ENCODE measurements at places on chromosomes 3 and 15. TPM values are rescaled to one million over a fixed set of nuclear protein-coding genes. Genes with fewer than 3 reads are reported as not detected.

DNA sequence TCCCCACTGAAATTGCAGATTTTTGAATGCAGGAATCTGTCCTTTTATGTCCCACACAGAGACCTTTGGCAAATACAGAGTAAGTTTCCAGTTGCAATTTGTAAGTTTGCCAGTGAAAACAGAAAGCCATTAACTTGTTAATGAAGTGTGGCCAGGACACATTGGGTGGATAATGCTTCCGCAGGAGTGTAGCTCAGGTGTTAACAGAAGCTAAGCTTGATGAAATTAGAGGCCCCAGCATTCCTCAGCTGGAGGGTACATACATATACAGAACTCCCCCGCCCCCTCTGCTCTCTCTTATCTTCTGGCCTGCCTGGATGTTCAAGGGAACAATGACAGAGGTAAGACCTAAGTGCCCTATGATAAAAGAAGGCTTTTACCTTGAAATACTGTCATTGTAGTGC is 8.1 kb upstream of the LRRC2 start:
- no peak for DNase-seq

Gene ADAMTS17
- total RNA-seq, result 10.7 TPM

- DNase-seq, result no peak
Measured at GRCh38 chr3:23175341-23176083, 27.6 kb upstream of the UBE2E2 start.

GRCh38 chr3:40185029-40185695 is 124.3 kb upstream of the EIF1B start:
- DNase-seq, result no peak

DNA sequence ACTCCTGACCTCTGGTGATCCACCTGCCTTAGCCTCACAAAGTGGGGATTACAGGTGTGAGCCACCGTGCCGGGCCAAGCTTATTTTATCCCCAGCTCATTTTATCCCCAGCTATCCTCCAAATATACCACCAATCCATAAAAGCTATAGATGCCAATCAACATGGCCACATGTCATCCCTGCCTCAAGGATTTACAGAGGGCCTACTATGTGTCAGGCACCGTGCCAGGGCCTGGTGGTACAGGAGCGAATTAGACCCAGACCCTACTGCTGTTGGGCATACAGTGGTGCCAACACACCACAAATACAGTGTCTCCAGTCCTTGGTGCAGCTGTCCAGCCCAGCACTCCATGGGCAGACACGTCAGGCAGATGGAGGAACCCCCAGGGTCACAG is 73.4 kb downstream of the SCN5A start:
- no peak for DNase-seq

GRCh38 chr15:69482686-69483256 is 30.2 kb downstream of the RPLP1 start:
- DNase-seq, result no peak

DNA sequence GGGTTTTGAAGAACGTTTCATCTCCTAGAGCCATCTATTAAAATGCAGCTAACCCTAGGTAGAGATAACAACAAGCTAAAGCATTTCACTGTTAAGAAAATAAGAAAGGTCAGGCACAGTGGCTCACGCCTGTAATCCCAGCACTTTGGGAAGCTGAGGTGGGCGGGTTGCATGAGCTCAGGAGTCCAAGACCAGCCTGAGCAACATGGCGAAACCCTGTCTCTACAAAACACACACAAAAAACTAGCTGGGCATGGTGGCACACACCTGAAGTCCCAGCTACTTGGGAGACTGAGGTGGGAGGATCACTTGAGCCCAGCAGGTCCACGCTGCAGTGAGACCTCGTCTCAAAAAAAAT is 5.4 kb upstream of the TBC1D5 start:
- DNase-seq, result no peak

GRCh38 chr3:80451393-80451792 is 683.6 kb upstream of the ROBO1 start:
- DNase-seq, result no peak

- no peak for DNase-seq
Measured at GRCh38 chr3:180000500-180000899, 36.2 kb downstream of the PEX5L start.

- DNase-seq, result no peak
Measured at GRCh38 chr3:136852180-136852579, 9.8 kb upstream of the NCK1 start.

GRCh38 chr3:45666757-45667431 is 22.3 kb upstream of the SACM1L start:
- DNase-seq, result no peak

GRCh38 chr15:61226361-61227256 is 2.5 kb downstream of the RORA start:
- DNase-seq, result no peak

DNA sequence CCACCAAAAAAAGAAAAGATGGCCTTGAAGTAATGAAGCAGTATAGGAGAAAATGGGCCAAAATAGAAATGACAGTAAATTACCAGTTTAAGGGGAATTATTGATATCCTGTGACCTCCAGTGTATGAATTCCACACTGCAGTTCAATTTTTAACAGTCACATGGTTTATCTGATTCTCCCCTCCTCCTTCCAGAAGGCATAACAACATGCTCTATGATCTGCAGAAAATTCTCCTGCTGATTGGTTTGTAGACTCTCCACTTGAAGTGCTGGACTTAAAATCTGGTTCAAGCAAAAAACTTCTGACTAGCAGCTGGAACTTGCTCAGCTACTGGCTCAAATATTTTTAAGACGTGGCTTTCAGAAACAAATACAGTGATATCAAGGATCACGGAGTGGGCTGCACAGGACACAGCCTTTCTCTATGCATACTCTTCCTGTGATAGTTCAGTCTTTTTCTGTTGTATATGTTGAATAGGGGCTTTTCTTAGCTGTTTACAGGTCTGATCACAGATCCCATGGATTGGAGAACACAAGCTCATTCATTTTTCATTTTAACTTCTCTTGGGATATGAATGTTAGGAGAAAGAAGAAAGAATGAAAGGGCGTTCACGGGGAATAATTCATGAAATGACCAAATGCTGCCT is 211.5 kb downstream of the LSAMP start:
- DNase-seq, result no peak

Gene COMMD4
- 15.9 TPM for total RNA-seq

Gene CORO2B
- total RNA-seq, result 4.2 TPM

Gene ZPLD1
- total RNA-seq, result 0.16 TPM

Gene RHCG
- total RNA-seq, result 0.16 TPM

DNA sequence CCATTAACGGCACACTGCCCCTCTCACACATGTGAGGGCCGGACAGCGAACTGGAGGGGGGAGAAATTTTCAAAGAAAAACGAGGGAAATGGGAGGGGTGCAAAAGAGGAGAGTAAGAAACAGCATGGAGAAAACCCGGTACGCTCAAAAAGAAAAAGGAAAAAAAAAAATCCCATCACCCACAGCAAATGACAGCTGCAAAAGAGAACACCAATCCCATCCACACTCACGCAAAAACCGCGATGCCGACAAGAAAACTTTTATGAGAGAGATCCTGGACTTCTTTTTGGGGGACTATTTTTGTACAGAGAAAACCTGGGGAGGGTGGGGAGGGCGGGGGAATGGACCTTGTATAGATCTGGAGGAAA is 1.5 kb downstream of the SOX2 start:
- DNase-seq, result no peak

- DNase-seq, result no peak
Measured at GRCh38 chr3:137330246-137330645, 372.5 kb downstream of the IL20RB start.

Gene GP5
- total RNA-seq, result 0.90 TPM

DNA sequence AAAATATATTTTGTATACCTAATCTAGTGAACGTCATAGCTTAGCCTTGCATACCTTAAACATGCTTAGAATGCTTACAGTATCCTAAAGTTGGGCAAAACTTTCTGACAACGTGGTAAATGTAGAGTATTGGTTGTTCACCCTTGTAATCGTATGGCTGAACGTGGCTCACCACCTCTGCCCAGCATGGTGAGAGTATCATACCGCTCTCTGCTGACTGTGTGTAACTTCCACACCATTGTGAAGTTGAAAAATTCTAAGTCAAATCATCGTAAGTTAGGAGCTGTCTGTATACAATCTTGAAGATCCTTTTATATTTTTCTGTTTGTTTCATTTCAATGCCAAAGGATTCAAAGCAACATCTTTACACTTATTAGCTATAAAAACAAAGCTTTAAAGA is 63.5 kb upstream of the TRPC1 start:
- DNase-seq, result no peak

DNA sequence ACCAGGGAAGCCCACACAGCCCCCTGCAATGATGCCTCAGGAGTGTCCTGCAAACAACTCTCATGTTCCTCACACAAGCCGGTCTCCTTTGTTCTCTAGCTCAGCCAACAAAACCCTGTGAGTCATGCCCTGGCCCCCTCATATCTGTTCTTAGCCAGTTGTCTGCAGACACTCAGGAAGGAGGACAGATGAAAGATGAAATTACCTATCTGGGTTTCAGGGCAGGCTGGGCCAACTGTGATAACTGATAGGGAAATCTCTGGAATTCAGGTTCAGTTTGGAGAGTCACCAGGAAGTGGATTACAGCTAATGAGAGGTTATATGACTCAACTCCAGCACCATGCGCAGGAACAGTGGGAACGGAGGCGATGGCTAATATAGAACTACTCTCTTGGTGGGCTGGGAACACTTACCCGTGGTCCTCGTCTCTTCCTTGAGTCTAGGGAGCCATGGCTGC is 352.0 kb upstream of the ADAMTS9 start:
- DNase-seq, result no peak

DNA sequence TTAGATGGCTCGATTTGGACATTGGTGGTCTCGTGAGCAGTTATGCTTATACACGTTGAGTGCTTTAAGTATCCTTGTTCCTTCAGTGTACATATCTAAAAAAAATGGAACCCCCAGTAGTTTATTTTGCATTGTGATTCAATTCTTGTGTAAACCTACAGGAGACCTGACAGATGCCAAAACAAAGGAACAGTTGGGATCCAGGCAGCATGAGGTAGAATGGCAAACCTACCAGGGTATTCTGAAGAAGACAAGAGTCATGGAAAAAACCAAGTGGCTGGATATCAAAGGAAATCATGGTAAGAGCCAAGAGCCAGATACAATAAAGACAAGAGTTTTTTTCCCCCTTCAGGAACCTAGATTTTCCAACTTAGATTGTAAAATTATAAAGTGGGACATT is 2.0 kb downstream of the TMEM62 start:
- no peak for DNase-seq

Gene LINGO1
- 1.8 TPM for total RNA-seq

Gene SLC6A1
- total RNA-seq, result 3.2 TPM

Gene INSYN1
- 7.3 TPM for total RNA-seq

DNA sequence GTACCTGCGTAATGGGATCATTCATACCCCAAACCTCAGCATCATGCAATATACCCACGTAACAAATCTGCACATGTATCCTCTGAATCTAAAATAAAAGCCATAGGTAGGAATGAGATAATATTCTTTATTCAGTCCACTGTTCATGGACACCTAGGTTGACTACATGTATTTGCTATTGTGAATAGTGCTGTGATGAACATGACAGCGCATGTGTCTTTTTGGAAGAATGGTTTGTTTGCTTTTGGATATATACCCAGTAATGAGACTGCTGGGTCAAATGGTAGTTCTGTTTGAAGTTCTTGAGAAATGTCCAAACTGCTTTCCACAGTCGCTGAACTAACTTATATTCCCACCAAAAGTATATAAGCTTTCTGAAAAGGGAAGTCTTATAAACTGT is 117.9 kb upstream of the FAM3D start:
- DNase-seq, result no peak

GRCh38 chr3:19541284-19541683 is 392.7 kb downstream of the EFHB start:
- DNase-seq, result no peak

DNA sequence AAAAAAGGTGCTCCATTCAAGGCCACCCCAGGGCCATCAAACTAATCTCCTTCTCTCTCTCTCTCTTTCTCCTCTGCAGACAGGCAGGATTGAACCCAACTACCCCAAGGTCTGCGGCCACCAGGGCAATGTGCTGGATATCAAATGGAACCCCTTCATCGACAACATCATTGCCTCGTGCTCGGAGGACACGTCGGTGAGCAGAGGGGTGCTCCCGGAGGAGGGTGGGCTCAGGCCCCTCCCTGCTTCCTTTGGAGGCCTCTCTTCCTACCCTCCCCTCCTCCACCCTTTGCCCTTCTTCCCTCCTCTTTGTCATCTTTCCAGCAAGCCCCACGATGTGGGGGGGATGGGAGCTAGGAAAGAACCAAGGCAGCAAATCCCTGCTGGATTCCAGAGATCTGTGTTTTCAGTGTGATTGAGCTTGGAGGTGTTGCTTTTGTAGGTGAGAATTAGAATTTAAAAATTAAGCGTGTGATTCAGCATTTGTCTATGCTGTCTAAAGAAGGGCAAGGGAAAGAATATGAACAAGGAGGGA is 116.3 kb downstream of the CORO2B start:
- DNase-seq, result no peak

DNA sequence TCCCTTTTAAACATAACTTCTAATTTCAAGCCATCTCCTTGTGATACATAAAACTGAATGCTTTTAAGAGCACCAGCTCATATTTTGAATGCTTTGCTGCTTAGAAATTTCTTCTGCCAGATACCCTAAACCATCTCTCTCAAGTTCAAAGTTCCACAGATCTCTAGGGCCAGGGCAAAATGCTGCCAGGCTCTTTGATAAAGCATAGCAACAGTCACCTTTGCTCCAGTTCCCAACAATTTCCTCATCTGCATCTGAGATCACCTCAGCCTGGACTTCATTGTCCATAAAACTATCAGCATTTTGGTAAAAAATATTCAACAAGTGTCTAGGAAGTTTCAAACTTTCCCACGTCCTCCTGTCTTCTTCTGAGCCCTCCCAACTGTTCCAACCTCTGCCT is 17.5 kb downstream of the OSTN start:
- DNase-seq, result no peak

DNA sequence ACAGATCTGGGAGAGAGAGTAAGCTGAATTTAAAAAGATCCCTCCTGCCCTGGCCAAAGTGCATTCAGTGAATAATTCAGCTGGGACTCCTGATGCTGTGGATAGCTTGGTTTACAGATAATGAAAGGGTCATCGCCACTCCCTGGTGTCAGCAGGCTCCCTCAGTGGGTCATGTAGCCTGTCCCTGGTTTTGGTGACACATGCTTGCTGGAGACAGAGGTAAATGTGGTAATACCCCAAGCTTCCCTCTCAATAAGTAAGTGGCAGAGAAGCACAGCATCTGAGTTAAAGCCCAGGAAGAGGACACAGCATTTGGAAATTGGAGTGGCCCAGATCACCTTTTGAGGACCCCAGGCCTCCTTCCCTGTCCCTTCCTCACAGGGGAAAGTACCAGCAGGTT is 1.8 kb downstream of the TMEM115 start:
- DNase-seq, result no peak

GRCh38 chr3:144763878-144764454 is 792.3 kb downstream of the DIPK2A start:
- no peak for DNase-seq

Gene TERC
- total RNA-seq, result 108 TPM
